Stimulated activated CD4-positive, alpha-beta T cell treated with anti-CD3 and anti-CD28 coated beads, Interleukin-15, amount 100 ng/mL, for 24 hours (primary cell): ENCODE measurements at places on chromosomes 13 and 19.

GRCh38 chr13:50115695-50116094, 100.5 kb downstream of the KCNRG start:
- DNase-seq, result no peak

GRCh38 chr13:41416276-41416675, 41.1 kb upstream of the RGCC start:
- DNase-seq, result no peak

DNA sequence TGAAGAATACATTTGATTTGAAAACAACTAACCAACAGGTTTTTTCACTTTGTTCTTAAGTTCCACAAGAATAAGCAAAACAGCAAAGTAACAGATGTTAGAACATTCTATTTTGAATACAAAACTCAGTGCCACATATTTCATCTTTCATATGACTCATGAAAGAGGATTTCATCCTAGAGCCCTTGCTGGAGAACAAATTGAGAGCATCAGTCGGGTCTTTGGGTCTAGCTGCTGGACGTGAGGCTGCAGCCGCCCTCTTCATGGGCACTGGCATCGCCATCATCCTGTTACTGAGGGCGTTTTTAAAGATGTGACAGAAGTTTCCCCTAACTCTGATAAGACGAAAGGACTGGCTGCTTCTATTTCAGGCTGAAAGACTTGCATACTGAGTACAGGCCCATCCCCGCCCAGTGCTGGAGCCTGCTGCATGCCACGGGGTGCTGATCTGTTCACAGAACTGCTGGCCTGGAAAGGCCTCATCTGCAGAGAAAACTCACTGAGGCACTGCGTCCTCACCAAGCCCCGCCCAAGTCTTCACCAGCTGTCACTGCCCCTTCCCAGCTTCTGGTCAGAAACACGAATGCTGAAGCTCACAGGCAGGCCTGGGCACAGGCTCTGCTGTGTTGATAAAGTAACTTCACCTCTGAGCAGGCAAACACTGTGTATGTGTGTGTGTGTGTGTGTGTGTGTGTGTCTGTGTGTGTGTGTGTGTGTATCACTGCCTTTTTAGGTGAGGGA, 101.4 kb downstream of the TUBGCP3 start:
- DNase-seq, result no peak

DNA sequence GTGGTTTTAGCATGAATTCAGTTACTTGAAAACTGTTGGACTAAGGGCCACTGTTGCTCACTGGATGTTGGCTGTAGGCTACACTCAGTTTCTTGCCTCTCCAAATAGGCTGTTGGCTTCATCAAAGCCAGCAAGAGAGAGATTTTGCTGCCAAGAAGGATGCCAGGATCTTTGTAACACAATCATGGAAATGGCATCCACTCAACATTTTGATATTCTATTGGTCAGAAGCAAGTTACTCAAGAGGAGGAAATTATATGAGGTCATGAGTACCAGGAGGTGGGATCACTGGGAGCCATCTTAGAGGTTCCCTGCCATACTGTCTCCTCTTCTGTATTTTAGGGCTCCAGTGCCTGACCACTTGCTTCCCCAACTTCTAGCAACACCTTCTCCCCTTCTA, 30.6 kb downstream of the SYDE1 start:
- DNase-seq, result no peak

- peak; percentile 84 for DNase-seq
Measured at GRCh38 chr19:3210347-3211017, 14.0 kb upstream of the CELF5 start.

- DNase-seq, result no peak
Measured at GRCh38 chr19:3625996-3626472, 556 bp downstream of the CACTIN start.

DNA sequence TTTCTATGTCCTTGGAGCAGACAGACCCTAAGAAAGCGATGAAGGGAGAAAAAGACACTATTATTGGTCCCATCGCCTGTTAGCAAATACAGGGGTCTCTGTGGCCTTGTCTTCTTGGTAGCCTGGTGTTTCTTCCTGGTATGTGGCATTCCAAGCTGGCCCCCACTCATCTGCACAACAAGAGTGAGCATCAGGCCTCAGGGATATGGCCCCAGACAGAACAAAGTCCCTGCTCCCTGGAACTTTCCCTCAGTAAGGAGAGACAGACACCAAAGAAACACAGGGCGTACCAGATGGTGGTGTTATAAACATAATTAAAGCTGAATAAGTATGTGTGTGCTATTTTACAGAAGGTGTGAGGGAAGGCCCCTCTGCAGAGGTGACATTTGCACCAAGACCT, 48.2 kb upstream of the KPNA3 start:
- DNase-seq, result no peak

- DNase-seq, result no peak
Measured at GRCh38 chr13:94661406-94661805, 50.9 kb downstream of the SOX21 start.

GRCh38 chr19:16801600-16802013, 27.6 kb upstream of the SIN3B start:
- no peak for DNase-seq

DNA sequence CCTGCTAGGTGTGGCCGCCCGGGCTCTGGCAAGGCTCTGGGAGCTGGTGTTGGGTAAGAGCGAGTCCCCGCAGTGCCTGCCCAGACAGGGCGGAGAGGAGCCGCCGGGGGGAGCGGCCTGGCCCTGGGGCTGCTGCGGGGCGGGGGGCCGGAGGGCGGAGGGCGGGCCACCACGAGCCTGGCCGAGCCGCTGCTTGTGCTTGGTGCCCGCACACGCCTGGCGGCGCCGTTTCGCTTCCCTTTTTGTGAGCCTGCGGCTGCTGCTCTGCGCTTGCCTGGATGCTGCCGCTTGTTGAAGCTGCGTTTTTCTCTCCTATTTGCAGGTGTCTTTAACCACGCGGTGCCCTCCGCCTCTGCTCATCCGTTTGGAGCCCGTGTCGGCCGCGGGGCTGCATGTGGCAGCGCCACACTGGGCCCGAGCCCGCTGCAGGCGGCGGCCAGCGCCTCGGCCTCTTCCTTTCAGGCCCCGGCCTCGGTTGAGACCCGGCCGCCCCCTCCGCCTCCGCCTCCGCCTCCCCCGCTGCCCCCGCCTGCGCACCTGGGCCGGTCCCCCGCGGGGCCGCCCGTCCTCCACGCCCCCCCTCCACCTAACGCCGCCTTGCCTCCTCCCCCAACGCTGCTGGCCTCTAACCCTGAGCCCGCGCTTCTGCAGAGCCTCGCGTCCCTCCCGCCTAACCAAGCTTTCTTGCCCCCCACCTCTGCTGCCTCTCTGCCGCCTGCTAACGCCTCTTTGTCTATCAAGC, 8.5 kb downstream of the PLEKHJ1 start:
- DNase-seq, result no peak

DNA sequence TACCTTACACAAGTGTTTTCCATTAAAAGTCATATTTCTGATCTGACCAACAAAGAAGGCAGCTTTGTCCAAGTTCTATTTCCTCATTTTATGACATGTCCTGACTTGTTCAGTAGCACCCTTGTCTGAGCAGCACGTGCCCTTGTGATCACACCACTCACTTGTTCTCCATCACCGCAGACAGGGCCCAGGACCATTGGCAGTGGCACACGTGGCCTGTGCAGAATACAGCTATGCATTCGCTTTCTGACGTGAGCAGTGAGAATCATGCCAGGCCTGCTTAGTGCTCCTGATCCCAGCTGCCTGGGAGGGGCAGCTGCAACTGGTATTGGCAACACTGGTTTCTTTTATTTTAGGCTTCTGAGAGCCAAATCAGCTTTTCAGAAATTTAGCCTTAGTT, 134.2 kb downstream of the FRY start:
- no peak for DNase-seq

GRCh38 chr19:58575183-58576041, 2.3 kb upstream of the MZF1 start:
- peak; percentile 89 for DNase-seq

DNA sequence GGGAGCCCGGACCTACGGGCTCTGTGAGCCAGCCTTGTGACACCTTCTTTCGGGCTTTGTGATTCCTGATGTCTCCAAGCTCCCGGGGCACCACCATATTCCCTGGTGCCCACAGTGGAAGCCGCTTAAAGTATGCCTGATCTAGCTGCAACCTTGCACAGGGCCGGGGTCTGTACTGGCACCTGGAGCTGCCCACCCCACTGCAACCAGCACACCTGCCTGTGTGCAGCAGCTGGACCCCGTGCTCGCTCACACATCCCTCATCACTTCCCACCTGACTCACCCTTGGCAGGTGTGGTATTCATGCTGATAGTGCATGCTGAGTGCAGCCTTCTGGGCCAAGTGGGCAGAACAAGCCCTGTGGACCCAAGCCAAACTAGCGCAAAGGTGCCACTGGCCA, 1981.1 kb upstream of the PCDH20 start:
- DNase-seq, result no peak

DNA sequence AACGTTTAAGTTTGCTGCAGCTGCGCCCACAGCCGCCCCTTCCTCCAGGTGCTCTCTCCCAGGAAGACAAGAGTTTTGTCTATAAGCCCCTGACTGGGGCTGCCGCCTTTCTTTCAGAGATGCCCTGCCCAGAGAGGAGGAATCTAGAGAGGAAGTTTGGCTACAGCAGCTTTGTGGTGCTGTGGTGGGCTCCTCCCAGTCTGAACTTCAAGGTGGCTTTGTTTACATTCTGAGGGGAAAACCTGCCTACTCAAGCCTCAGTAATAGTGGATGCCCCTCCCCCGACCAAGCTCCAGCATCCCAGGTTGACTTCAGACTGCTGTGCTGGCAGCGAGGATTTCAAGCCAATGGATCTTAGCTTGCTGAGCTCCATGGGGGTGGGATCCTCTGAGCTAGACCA, 6.4 kb upstream of the ERICH6B start:
- no peak for DNase-seq

DNA sequence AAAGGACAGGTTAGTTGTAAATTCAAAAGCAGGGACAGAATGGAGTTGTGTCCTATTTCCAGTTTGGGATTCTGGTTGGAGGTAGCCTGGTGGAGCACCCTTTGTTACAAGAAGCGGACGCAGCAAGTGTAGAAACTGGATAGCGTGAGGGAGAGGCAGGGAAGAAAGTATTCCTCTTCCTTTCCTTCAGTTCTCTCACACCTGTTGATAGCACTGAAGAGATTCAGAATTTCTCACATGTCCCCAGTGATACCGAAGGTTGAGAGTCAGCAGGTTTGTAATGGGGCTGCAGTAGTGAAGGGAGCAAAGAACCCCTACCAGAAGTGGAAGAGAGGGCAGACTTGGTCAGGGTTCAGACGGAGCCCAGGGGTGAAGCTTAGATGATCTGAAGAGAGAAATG, 399.2 kb downstream of the SPRY2 start:
- no peak for DNase-seq

GRCh38 chr13:93372856-93373255, 146.2 kb downstream of the GPC6 start:
- DNase-seq, result no peak

- DNase-seq, result peak; percentile 74
Measured at GRCh38 chr19:47109541-47110375, 3.8 kb downstream of the ZC3H4 start.

GRCh38 chr13:78576261-78576660, 27.1 kb downstream of the POU4F1 start:
- no peak for DNase-seq

DNA sequence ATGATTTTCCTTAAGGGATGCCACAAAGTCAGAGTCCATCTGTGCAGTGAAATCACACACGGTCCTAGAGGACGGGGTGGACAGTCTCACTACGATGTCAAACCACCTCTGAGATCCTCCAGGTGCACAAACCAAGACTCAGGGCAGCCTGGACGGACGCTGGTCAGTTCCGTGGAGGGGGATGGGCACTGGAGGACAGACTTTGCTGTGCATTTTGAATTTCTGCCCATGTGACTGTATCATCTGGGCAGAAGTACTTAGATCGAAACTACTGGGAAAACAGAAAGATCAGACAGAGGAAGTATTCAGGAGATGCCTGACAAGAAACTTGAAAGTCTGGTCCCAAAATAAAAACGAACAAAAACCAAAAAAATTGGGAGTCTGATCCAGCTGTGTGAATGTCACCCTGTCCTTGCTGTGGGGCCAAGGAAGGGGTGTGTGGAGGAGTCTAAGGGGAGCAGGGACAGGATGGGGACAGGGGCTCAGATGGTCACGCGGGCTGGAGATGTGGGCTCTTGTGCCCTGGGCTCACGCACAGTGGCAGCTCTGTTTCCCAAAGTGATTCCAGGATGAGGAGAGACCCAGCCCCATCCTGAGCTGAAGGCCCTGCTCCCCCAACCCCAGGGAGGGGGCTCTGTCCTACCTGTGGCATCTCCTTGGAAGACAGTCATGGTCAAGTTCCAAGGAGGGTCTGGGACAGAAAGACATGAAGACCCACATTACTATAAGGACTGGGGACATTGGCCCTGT, 1.5 kb downstream of the SIGLEC8 start:
- DNase-seq, result no peak

- DNase-seq, result no peak
Measured at GRCh38 chr13:53038993-53039392, 10.4 kb downstream of the OLFM4 start.
